ENCODE measurements at places on chromosomes 12 and 14. TPM values are rescaled to one million over a fixed set of nuclear protein-coding genes. Genes with fewer than 3 reads are reported as not detected.

- H3K27ac ChIP-seq, result no peak overlapping the region
- no peaks in the 10 kb centered on the region for H3K27me3 ChIP-seq
- DNase-seq, result no peak
- H3K36me3 ChIP-seq, result no peaks in the 10 kb centered on the region
- H3K4me3 ChIP-seq, result no peak overlapping the region
Observed at GRCh38 chr14:67982711-67983608, 163.4 kb downstream of the RAD51B start.

- H3K36me3 ChIP-seq, result no peaks in the 10 kb centered on the region
- DNase-seq, result peak; percentile 73
- H3K4me3 ChIP-seq, result peak overlapping the region; percentile 84
- H3K27me3 ChIP-seq, result peaks cover 52% of the 10 kb centered on the region
- peak overlapping the region; percentile 82 for H3K27ac ChIP-seq
Observed at GRCh38 chr12:109714141-109714912, 702 bp downstream of the FAM222A start.

DNA sequence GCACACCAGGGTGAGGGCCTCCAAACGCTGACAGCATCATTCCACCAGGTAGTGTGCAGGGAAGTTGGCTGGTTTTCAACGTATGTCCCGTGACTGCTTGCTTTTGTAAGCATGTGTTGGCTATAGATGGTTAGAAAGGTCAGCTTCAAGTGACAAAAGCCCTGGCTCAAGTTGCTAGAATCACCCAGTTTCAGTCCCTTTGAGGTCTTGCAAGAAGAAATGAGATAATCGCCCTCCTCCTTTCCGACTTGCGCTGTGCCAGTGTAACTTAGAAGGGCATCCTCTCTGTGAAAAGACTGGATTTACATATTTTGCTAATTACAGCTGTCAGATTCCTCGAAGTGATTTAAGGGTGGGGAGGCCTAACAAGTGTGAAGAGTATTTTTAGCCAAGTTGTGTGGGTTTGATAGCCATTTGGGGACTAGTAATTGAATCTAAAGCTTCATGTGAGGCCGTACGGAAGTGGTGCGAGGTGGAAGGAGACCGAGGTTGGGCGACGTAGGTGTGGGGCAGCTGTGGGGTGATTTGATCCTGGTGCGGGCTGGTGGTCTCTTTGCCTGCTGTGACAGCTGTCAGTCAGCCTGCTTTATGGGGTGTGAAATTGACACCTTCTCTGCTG is 94.7 kb downstream of the CHST11 start:
- H3K27ac ChIP-seq, result no peak overlapping the region
- H3K27me3 ChIP-seq, result no peaks in the 10 kb centered on the region
- peaks cover 5% of the 10 kb centered on the region for H3K4me1 ChIP-seq
- H3K36me3 ChIP-seq, result no peaks in the 10 kb centered on the region
- no peak for DNase-seq
- H3K4me3 ChIP-seq, result no peak overlapping the region

DNA sequence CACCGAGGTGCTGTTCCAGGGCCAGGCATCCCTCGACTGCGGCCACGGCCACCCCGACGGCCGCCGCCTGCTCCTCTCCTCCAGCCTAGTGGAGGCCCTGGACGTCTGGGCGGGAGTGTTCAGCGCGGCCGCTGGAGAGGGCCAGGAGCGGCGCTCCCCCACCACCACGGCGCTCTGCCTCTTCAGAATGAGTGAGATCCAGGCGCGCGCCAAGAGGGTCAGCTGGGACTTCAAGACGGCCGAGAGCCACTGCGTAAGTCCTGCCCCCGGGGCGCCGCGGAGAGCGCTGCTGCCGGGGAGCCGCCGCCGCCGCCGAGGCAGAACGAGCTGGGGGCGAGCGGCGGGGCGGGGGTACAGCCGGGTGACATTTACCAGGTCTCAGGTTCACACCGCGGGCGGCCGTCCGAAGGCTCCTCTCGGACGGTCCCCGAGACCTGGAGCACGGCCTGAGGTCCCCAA is 1.4 kb downstream of the PLXNC1 start:
- peaks cover 26% of the 10 kb centered on the region for H3K27me3 ChIP-seq
- H3K4me3 ChIP-seq, result peak overlapping the region; percentile 77
- peaks cover 34% of the 10 kb centered on the region for H3K4me1 ChIP-seq
- H3K27ac ChIP-seq, result no peak overlapping the region
- peak; percentile 34 for DNase-seq

GRCh38 chr12:65929641-65930040 is 105.4 kb downstream of the HMGA2 start:
- no peaks in the 10 kb centered on the region for H3K36me3 ChIP-seq
- H3K4me1 ChIP-seq, result peaks cover 5% of the 10 kb centered on the region
- H3K27me3 ChIP-seq, result no peaks in the 10 kb centered on the region
- no peak overlapping the region for H3K27ac ChIP-seq

DNA sequence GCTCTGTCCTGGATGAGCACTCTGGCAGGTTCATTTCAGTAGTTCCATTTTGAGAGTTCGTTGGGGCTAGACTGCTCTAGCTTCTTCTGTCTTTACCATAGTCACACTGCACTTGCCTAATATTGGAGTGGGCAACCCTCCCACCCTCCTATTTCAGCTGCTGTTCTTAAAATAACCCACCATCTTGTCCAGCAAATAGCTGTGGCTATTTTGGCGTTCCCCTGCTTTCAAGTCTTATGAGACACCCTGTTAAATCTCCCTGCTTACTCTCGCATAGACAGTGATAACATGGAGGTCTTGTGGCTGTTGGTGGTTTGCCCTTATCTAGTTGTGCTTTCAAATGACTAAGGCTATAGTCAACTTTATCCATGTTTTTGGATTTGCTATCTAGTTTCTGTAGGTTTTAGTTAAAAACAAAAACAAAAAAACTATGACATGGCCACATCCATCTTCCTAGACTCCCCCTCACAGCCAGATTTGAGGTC is 65.5 kb downstream of the LRP6 start:
- H3K4me3 ChIP-seq, result no peak overlapping the region
- no peaks in the 10 kb centered on the region for H3K27me3 ChIP-seq
- peaks cover 25% of the 10 kb centered on the region for H3K36me3 ChIP-seq

GRCh38 chr12:48422060-48422459 is 50.3 kb upstream of the ANP32D start:
- H3K4me3 ChIP-seq, result no peak overlapping the region
- H3K27me3 ChIP-seq, result no peaks in the 10 kb centered on the region
- no peak overlapping the region for H3K27ac ChIP-seq
- DNase-seq, result no peak
- no peaks in the 10 kb centered on the region for H3K36me3 ChIP-seq
- peaks cover 19% of the 10 kb centered on the region for H3K4me1 ChIP-seq

GRCh38 chr12:96399120-96399918 is 920 bp downstream of the CDK17 start:
- H3K4me3 ChIP-seq, result peak overlapping the region; percentile 90
- peaks cover 75% of the 10 kb centered on the region for H3K4me1 ChIP-seq
- peak overlapping the region; percentile 96 for H3K27ac ChIP-seq
- no peaks in the 10 kb centered on the region for H3K36me3 ChIP-seq

DNA sequence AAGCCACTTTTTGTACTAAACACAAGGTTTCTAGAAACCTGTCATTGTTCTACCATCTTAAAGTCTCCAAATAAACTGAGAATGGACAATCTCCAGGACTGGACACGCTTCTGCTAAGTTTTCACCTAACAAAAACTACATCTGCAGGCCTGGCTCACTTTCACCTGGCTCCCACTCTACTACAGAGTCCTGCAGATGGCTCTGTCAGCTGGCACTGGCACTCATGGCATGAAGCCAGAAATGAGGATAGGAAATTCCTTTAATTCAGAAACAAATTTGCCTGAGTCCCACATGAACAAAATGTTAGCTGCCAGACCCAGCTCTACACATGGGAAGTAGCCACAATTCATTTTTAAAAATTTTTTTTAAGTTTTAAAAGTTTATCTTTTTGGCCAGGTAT is 42.1 kb downstream of the STXBP6 start:
- H3K27ac ChIP-seq, result peak overlapping the region; percentile 49
- no peak for DNase-seq
- H3K36me3 ChIP-seq, result no peaks in the 10 kb centered on the region

- H3K4me1 ChIP-seq, result no peaks in the 10 kb centered on the region
- no peak overlapping the region for H3K4me3 ChIP-seq
- H3K27me3 ChIP-seq, result no peaks in the 10 kb centered on the region
- no peak for DNase-seq
- H3K27ac ChIP-seq, result no peak overlapping the region
- H3K36me3 ChIP-seq, result no peaks in the 10 kb centered on the region
Observed at GRCh38 chr12:54933376-54933775, 51.2 kb downstream of the TESPA1 start.

- H3K4me3 ChIP-seq, result no peak overlapping the region
- DNase-seq, result peak; percentile 71
- H3K4me1 ChIP-seq, result peaks cover 32% of the 10 kb centered on the region
- no peaks in the 10 kb centered on the region for H3K36me3 ChIP-seq
Observed at GRCh38 chr12:54360717-54361456, 3.4 kb downstream of the GPR84 start.

- no peak overlapping the region for H3K4me3 ChIP-seq
- no peak for DNase-seq
- no peak overlapping the region for H3K27ac ChIP-seq
- H3K27me3 ChIP-seq, result peaks cover 10% of the 10 kb centered on the region
- H3K36me3 ChIP-seq, result no peaks in the 10 kb centered on the region
- no peaks in the 10 kb centered on the region for H3K4me1 ChIP-seq
Observed at GRCh38 chr12:51630986-51631385, 40.0 kb downstream of the SCN8A start.

DNA sequence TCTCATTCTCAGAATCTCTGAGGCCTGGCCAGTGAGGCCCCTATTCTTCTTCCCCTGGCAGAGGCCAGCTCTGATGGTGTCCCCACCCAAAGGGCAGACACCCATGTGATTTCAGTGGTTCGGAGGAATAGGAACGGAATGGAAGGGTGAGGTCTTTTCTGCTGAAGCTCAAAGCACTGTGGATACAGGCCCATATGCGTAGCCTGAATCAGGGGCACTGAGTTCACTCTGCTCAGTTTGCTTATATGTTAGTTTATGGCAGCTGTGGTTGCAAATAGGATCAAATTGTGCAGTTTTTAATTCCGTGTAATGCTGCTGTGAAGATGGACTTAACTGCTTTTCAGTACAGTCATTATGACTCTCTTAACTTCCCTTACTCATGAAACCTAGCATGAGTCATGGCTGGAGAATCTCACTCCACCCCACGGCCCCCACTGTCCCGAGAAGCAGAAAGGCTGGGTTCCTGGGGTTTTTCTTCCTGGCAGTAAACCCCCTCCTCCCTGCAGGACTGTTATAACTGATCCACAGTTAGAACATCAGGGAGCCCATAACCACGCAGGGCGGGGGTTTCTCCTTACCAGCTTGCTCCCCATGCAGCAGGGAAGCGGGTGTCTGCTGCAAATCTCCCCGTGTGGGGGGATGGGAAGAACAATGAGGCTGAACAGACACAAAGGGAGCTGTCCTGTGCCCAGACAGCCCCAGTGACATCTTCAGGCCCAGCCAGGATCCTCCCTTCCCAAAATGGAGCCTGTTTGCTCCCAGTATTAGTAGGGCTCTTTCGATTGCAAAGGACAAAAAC is 122.7 kb downstream of the SLC38A6 start:
- DNase-seq, result no peak
- no peaks in the 10 kb centered on the region for H3K36me3 ChIP-seq
- H3K4me3 ChIP-seq, result no peak overlapping the region
- H3K27me3 ChIP-seq, result no peaks in the 10 kb centered on the region
- peak overlapping the region; percentile 61 for H3K27ac ChIP-seq

DNA sequence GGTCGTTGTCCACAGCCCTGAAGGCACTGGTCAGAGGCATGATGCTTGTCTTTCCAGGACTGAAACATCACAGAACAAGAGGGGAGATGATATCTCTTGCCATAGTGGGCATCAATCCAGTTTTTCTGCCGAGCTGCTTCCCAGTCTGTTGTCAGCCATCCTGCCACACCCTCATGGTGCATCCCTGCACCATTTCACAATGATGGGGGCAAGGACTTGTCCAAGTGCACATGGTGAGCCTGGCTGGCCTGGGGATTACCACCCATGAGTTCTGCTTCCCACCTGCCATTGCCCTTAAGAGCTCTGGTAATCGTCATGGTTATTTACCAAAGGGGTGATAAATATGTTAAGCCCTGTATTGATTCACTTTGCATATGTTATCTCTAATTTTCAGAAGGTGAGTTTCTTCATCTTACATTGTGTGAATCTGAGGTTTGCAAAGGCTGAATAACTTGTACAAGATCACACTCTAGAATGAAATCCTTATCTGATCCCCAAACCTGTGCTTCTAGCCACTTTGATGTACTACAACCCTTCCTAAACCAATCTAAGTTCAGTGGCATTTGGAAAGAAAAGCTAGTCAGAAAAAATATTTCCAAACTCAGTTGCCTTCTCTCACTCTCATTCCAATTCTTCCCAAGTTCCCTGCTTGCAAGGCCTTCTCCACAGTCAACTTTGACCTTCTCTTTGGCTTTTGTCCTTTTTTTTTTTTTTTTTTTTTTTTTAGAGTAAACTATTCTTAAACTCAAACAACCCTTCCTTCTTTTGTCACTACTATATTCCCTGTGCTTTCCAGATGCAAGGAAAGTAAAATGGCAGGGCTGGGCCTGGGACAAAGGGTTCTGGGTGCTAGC is 2.3 kb downstream of the AVIL start:
- H3K27ac ChIP-seq, result peak overlapping the region; percentile 79
- no peak overlapping the region for H3K4me3 ChIP-seq
- H3K27me3 ChIP-seq, result no peaks in the 10 kb centered on the region
- H3K4me1 ChIP-seq, result peaks cover 62% of the 10 kb centered on the region
- H3K36me3 ChIP-seq, result peaks cover 42% of the 10 kb centered on the region
- DNase-seq, result no peak

- no peaks in the 10 kb centered on the region for H3K27me3 ChIP-seq
- H3K4me3 ChIP-seq, result no peak overlapping the region
- no peak overlapping the region for H3K27ac ChIP-seq
- peaks cover 24% of the 10 kb centered on the region for H3K4me1 ChIP-seq
Observed at GRCh38 chr12:53194973-53195372, 12.1 kb downstream of the ITGB7 start.

- H3K4me1 ChIP-seq, result no peaks in the 10 kb centered on the region
- no peaks in the 10 kb centered on the region for H3K36me3 ChIP-seq
- H3K27ac ChIP-seq, result no peak overlapping the region
- H3K4me3 ChIP-seq, result no peak overlapping the region
- DNase-seq, result no peak
- H3K27me3 ChIP-seq, result peaks cover 47% of the 10 kb centered on the region
Observed at GRCh38 chr12:127400221-127400620, 866.7 kb upstream of the TMEM132C start.

- H3K4me1 ChIP-seq, result no peaks in the 10 kb centered on the region
- H3K4me3 ChIP-seq, result no peak overlapping the region
- no peak for DNase-seq
- no peaks in the 10 kb centered on the region for H3K27me3 ChIP-seq
- peaks cover 95% of the 10 kb centered on the region for H3K36me3 ChIP-seq
- no peak overlapping the region for H3K27ac ChIP-seq
Observed at GRCh38 chr14:72974661-72975060, 48.4 kb downstream of the DCAF4 start.

GRCh38 chr12:25364529-25365339 is 114.0 kb upstream of the KRAS start:
- H3K4me3 ChIP-seq, result no peak overlapping the region
- no peak overlapping the region for H3K27ac ChIP-seq

Gene AQP6
- total RNA-seq, result not detected

Gene PIWIL1
- total RNA-seq, result not detected

Gene REC8
- total RNA-seq, result 1.6 TPM

Gene LAG3
- total RNA-seq, result not detected

Gene ETFRF1
- 71.5 TPM for total RNA-seq

Gene CLEC2D
- 3.3 TPM for total RNA-seq

Gene C12orf54
- not detected for total RNA-seq

Gene HVCN1
- 11.5 TPM for total RNA-seq

Gene LTBP2
- total RNA-seq, result 26.5 TPM

Gene GPD1
- total RNA-seq, result 9.0 TPM

Gene SMAGP
- 3.3 TPM for total RNA-seq

Gene TMPRSS12
- not detected for total RNA-seq

Gene GALNT16
- total RNA-seq, result 70.5 TPM

Gene ST8SIA1
- total RNA-seq, result 2.1 TPM

Gene KRT86
- total RNA-seq, result not detected

Gene NKX2-1
- total RNA-seq, result not detected

Gene MVK
- 8.4 TPM for total RNA-seq

Gene CD69
- total RNA-seq, result 0.25 TPM

Gene NTN4
- total RNA-seq, result 76.8 TPM

Measured in left ventricle myocardium inferior (tissue), 1 donor.